ENCODE measurements at places on chromosomes 16 and 17. TPM values are rescaled to one million over a fixed set of nuclear protein-coding genes. Genes with fewer than 3 reads are reported as not detected.

SDK2 gene
- total RNA-seq = 1.3 TPM

CTRB2 gene
- total RNA-seq = not detected

ADAM11 gene
- 8.6 TPM for total RNA-seq

ZFPM1 gene
- total RNA-seq = 0.29 TPM

ACE gene
- not detected for total RNA-seq

TNK1 gene
- total RNA-seq = 0.24 TPM

SYT17 gene
- total RNA-seq = 17.3 TPM

C17orf107 gene
- total RNA-seq = not detected

TOP3A gene
- 31.8 TPM for total RNA-seq

TEDC2 gene
- total RNA-seq = 12.1 TPM

CD79B gene
- total RNA-seq = 2.2 TPM

SPATA20 gene
- 50.9 TPM for total RNA-seq

PYCARD gene
- total RNA-seq = 141 TPM

CD300LG gene
- not detected for total RNA-seq

ATP1B2 gene
- total RNA-seq = 0.27 TPM

PRSS22 gene
- not detected for total RNA-seq

SDR42E2 gene
- not detected for total RNA-seq

EVPLL gene
- total RNA-seq = not detected

TNFRSF13B gene
- not detected for total RNA-seq

OTOP2 gene
- total RNA-seq = not detected

AURKB gene
- 66.5 TPM for total RNA-seq

KRT20 gene
- total RNA-seq = not detected

SEZ6L2 gene
- 8.7 TPM for total RNA-seq

NAGS gene
- 1.8 TPM for total RNA-seq

CCL1 gene
- not detected for total RNA-seq

SLFN14 gene
- total RNA-seq = not detected

GAA gene
- 88.7 TPM for total RNA-seq

SEZ6 gene
- total RNA-seq = not detected

C16orf90 gene
- total RNA-seq = not detected

BICDL2 gene
- 0.24 TPM for total RNA-seq

ITGB3 gene
- 11.5 TPM for total RNA-seq

Measured in SK-MEL-5 (cell line).